ENCODE measurements at places on chromosomes 7 and 10. TPM values are rescaled to one million over a fixed set of nuclear protein-coding genes. Genes with fewer than 3 reads are reported as not detected.

GRCh38 chr7:77687100-77687746, 9.0 kb upstream of the RSBN1L start:
- DNase-seq, result peak; percentile 9

DNA sequence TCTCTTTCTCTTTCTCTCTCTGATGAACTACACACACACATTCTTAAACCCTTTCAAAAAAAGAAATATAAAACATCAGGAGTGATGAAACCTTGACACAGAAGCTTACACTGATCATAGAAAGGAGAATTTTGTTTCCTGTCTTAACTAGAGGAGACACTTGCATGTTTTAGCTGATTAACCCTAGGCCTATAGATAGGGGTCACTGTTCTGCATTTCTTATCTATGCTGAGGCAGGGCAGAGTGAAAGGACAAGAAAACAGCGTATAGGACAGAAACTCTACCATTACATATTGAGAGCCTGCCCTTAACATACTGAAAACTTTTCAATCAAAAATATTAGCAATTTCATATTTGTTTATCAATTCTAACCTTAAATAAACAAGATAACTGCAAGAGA, 680.6 kb upstream of the MBL2 start:
- no peak for DNase-seq

DNA sequence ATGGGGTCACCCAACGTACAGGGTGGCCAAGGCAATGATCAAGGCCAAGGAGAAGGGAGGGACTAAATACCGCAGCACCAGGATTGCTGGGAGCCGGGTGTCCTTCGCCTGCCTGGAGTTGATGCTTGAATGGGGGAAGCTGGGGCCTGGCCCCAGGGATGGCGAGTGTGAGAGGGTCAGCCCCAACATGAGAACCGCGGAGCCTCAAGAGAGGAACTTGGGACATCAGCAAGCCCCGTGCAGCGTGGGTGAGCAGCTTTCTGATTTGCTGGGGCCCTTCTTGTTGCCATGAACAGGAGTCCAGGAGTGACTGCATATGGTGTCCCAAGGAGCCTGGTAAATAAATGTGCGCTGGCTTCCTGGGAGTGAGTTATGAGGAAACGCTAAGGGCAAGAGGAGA, 72.8 kb upstream of the PITRM1 start:
- no peak for DNase-seq

GRCh38 chr7:121891731-121892130, 18.8 kb downstream of the PTPRZ1 start:
- no peak for DNase-seq

CLEC2L gene
- total RNA-seq, result 0.39 TPM

LRGUK gene
- 0.47 TPM for total RNA-seq

Measured in CD4-positive, CD25-positive, alpha-beta regulatory T cell (primary cell).